HL-60 (cell line): ENCODE measurements at places on chromosomes 1 and 21.
A peak's percentile ranks its signal among the peaks of the same experiment; 100 is the strongest.

- DNase-seq, result no peak
Observed at GRCh38 chr1:184597650-184598357, 156.9 kb downstream of the EDEM3 start.

- no peak for DNase-seq
Observed at GRCh38 chr1:229736376-229736775, 110.3 kb downstream of the URB2 start.

- peak; percentile 88 for DNase-seq
Observed at GRCh38 chr1:153945131-153945794, 1.3 kb downstream of the DENND4B start.

DNA sequence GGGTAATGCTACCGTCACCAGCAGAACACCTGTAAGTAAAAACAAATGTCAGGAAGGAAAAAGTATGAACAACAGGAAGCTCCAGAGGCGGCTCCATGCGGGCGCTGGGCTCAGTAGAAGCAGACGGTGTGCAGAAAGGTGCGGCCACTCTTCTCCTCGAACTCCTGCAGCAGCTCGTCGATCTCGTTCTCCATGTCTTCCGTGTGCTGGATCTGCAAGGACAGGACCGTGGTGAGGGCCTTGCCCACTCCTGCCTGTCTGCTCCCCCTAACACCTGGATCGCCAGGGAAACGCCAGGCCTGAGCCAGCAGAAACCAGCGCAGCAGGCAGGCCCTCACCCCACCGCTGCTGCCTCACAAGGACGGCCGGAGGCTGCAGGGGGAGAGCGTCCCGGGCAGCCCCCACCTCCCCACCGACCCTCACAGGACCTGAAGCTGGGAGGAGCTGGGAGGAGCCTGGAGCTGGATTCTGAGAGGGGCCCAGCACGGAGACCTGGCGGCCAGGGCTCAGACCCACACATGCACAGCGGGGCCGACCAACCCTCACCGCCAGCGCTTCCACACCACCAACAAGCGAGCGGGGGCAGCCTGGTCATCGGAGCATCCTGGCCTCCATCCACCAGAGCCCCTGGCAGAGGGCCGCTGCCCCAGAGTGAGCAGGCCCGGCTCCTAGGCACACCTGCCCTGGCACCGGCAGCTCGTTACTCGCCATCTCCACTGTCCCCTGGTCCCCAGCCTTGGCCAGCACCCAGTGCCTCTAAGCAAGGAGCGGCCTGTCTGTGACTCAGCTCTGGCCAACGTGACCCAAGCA lies 1.7 kb upstream of the TMEM240 start:
- DNase-seq, result no peak

DNA sequence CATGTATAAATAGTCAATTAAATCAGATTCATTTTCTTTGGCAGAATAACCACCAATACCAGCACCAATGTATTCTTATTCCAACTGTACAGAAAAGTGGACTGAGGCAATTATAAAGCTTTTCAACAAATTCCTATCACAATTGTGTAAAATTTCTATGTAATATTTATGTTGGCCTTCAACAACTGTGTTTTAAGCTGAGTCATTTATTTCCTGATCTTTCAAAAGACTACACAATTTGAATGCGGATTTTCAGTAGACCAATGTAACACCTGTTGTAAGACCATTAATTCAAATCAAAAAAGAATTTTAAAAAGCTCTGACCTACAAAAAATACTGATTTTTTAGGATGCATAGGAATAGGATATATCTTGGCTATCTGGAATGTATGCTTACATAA lies 25.5 kb downstream of the GPATCH2 start:
- DNase-seq, result no peak

DNA sequence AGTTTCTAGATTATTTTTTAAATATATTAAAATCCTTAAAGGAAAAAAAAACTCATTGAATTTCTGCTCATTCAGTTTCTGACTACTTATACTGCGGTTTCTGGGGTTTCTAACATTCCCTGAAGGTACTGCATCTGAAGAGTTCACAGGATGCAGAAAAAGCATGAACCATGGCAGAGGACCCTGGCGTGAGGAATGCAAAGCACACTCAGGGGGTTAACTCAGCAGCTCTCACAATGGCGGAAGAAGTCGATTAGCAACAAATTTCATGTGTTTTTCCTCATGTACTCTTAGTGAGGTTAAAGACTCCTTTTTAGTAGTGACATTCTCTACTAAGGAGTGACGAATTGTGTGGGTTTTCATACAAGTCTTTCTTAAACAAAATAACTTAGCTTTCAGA lies 975.6 kb downstream of the NCAM2 start:
- DNase-seq, result no peak
